ENCODE measurements at places on chromosomes 4 and X. TPM values are rescaled to one million over a fixed set of nuclear protein-coding genes. Genes with fewer than 3 reads are reported as not detected.

GRCh38 chr4:163175971-163176958 is 9.6 kb upstream of the NAF1 start:
- no peak for DNase-seq

- DNase-seq, result no peak
Measured at GRCh38 chr4:147029296-147029695, 83.6 kb upstream of the TTC29 start.

GRCh38 chrX:101691835-101692234 is 32.2 kb upstream of the ARMCX2 start:
- no peak for DNase-seq

GRCh38 chrX:47351706-47352105 is 18.7 kb upstream of the ZNF157 start:
- DNase-seq, result no peak

MAGEA11 gene
- polyA plus RNA-seq, result not detected

Measured in keratinocyte (primary cell).